Fibroblast of skin of abdomen (primary cell): ENCODE measurements at places on chromosomes 16 and 17.

- peak; percentile 23 for DNase-seq
Observed at GRCh38 chr17:39973496-39973895, 7.1 kb upstream of the PSMD3 start.

DNA sequence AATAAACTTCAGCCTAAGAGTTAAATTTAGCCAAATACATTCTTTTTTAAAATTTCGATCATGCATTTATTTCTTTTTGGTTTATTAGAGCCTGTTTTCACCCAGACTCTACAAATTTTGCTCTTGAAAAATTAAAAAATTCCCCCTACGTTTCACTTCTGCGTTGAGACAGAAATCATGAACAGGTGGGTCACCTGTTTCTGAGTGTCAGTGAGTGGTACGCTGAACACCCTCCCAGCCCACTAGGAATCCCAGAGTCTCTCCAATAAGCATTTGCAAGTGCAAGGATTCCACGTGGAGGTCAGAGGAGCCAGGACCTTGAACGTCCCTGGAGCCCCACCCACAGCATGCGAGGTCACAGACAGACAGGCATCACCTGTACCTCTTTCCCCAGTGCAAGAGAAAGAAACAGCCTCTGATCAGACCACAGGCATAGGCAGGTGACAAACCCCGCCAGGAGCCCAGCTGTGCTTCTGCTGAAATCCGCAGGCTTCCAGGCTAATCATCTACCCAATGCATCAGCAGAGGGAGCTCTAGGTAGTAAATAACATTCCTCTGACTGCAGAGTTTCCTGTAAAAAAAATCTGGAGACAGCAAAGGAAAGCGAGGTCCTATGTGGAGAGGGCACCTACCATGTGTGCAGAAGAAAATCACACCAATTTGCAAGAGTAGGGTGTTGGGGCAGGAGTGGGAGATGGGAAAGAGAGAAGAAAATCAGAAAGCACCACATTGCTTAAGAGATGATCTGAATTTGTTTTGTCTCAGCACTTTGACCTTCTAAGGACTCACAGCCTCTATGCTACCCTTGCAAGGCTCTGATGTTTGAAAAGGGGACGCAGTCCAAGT, 5.9 kb upstream of the XYLT1 start:
- DNase-seq: peak; percentile 74

DNA sequence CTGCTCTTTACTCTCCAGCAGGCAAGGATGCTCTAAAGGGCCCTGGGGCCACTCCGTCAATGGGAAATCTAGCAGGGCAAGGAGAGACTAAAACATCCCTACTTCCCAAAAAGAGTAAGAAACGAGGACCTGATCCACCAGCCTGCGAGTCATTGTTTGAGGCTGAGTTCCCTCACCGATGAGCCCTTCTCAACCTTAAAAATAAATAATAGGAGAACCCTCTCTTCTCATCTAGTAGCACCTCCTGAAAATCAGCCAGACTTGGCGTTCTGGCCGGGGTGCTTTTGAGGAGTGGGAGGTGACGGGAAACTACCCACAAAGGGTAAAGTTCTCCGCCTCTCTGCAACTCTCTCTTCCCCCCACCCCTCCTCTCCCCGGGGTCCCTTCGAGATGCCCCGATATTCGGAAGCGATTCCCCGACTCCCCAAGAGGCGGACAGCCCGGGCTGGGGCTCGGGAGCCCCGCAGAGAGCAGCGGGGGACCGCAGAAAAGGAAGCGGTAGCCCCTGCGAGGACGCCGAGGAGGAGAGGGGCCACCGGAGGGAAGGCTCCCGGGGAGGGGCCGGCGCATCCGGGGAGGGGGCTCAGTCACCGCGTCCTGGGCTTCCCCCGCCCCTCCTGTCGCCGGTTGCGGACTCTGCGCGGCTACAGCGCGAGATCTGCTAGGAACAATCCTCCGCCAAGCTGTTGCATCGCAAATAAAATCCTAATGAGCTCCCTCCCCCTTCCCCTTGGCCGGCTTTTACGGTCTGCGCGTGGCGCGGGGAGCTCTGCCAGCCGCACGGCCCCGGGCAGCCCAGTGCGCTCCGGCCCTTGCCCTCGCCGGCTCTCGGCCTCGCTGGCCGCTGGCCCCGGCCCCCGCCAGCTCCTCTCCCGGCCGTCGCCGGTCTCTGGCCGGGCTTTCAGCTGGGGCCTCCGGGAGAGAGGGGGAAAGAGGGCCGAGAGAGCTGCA, 1.3 kb downstream of the HOXB9 start:
- DNase-seq: no peak

GRCh38 chr16:30525844-30526136, 576 bp downstream of the ZNF768 start:
- no peak for DNase-seq

DNA sequence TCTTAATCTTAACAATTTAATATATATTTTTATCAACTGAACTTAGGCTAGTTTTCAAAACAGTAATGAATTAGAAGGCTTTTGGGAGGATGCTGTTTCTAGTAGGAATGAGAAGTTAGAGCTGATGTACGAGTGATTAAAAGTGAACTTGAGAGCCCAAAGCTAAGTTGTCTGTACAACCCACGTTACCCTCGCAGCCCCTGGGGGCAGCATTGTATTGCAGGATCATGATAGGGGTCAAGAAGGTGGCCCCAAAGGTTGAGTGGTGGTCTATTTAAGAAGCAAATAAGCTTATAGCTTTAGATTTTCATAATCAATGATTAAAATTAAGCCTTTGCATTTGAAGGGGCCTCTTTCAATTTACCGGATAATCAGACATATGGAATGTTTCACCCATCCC, 33.7 kb upstream of the ALDH3A2 start:
- no peak for DNase-seq

- DNase-seq: no peak
Observed at GRCh38 chr16:58842156-58842555, 108.0 kb upstream of the GOT2 start.

- no peak for DNase-seq
Observed at GRCh38 chr16:27852681-27853080, 210.8 kb downstream of the GSG1L start.

DNA sequence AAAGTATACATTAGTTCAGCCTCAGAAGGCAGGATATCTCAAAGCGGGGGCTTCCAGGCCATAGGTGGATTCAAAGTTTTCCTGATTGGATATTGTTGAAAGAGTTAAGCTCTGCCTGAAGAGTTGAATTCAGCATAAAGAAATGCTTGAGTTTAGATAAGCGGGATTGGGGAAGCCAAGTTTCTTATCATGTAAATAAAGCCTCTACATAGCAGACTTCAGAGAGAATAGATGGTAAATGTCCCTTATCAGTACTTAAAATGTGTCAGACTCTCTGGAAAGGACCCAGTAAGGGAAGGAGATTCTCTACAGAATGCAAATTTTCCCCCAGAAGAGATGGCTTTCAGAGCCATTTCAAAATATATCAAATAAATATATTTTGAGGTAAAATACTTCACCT, 423.5 kb downstream of the SHISA9 start:
- no peak for DNase-seq

DNA sequence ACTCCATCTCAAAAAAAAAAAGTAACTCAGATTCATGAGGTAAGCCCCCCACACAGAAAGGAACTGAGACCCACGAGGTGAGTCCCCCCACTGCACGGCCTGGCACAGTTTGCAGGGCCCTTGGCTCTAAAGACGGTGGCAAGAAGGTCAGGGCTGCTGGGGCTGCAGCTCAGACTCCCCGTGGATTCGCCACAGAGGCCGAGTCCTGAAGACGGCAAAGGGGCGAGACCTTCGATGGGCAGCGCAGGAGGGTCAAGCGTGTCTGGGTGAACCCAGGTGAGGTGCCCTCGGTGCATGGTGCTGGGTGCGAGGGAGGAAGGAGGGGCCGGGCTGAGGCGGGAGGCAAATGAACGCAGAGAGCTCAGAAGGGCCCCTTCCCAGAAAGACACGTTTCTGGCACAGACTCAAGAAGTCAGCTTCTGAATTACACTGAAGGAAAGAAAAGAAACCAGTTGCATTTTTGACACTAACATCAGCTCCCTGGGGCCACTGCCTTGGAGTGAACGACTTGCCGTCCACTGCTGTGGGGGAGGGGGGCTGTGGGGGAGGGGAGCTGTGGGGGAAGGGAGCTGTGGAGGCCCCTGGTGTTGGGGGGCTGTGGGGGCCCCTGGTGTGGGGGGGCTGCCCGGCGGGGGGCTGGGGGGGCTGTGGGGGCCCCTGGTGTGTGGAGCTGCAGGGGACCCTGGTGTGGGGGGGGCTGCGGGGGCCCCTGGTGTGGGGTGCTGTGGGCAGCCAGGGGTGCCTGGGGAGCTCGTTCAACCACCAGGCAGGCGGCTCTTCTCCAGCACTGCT, 69.8 kb upstream of the METRNL start:
- peak; percentile 10 for DNase-seq

GRCh38 chr16:85309656-85310587, 197.7 kb upstream of the CIBAR2 start:
- no peak for DNase-seq

DNA sequence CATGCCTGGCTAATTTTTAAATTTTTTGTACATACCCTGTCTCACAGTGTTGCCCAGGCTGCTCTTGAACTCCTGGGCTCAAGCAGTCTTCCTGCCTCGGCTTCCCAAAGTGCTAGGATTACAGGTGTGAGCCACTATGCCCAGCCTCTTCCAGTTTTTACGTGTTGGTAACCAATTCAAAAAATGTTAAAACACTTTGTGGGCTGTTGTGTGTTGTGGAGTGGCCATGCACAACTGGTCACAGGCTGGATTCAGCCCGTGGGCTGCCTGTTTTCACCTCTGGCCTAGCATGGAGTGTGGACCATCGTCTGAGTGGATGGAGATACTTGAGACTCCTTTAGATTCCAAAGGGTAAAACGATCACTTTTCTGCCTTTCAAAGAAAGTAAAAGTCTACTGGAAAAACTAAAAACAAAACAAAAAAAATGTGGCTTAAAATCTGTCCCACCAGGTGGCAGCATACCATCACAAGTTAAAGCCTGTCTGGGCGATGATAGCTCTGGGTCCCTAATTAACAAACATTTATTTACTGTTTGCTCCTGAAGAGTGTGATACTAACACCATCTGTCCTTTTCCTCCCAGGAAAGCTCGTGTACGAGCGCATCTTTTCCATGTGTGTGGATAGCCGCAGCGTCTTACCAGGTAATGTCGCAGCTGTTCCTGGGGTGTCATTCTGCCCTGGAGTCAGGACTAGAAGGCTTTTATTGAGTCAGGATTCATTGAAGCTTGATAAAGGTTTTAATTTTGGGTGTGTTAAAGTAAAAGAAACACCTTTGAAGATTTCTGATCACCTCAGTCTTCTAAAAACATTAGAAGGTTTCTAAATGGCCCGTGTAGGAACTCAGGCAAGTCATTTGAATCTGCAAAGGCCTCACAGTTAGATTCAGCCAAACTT, 45.8 kb downstream of the VPS35L start:
- peak; percentile 16 for DNase-seq

- DNase-seq: no peak
Observed at GRCh38 chr17:60296177-60296576, 95.8 kb downstream of the USP32 start.

DNA sequence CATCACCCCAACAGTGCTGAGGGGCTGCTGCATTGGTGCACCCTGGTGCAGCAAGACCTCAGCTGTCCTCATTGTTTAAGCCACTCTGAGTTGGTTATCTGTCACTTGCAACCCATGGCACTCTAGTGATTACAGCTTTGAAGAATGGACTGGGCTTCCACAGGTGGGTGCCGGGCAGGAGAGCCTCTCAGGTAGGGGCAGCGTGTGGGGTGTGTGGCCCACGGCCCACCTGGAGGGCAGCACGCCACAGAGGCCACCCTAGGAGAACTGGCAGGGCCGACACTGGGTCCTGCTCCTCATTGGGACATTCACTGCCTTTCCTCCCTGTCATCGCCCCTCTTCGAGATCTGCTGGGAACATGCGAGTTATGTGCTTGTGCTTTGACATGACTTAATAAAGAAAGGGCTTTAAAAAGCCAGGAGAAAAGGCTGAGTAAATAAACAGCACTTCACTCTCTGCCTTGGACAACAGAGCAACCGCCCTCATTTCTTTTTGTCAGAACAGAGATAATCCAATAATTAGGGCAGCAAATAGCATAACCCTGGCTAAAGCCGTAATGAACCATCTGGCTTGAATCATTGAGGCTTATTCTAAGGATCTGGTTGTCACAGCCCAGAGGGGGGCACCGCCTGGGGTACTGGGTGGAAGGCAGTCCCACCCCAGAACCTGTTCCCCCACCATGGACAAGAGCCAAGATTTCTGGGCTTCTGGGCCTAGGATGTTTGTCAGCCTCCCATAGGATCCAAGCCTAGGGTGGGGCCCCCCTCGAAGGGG, 3.0 kb downstream of the DOC2B start:
- no peak for DNase-seq

GRCh38 chr16:66291833-66292232, 74.7 kb upstream of the CDH5 start:
- no peak for DNase-seq

DNA sequence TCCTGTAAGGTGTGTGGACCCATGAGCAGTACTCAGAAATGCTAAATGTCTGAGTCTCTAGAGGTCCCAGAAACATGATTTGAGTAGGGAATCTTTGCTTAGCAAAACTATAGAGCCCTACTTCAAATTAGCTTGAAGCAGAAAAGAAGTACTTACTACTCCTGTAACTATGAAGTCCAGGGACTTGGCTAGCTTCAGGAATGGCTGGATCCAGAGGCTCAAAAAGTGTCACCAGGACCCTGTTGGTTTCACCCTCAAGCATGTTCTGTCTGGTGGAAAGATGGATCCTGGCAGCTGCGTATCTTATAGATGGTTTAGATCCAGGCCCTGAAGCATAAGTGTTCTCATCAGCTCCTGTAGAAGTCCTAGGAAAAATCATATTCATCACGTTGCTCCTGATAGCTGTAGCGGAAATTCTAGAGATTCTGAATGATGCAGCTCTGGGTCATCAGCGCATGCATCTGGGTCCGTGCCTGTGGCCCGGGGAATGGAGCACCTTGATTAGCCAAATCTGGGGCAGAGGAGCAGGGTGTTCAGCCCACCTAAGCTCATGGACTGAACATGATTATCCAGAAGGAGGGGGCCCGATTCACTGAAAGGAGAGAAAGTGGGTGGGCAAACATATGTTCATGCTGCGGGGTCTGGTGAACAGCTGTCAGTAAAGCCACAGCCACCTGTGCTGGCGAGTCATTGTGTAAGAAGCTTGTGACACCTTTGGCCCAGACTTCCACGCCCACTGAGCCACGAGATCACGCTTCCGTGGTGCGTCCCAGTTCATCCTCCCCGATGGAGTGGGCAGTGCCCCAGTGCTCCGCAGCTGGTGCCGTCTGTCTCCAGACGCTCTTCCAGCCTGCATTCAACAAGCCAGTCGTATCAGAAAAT, 260.6 kb downstream of the CPPED1 start:
- DNase-seq: no peak
